ENCODE measurements at places on chromosomes 2 and 18. TPM values are rescaled to one million over a fixed set of nuclear protein-coding genes. Genes with fewer than 3 reads are reported as not detected.

The SH3RF3 gene
- 0.45 TPM for total RNA-seq

The NEB gene
- 0.06 TPM for total RNA-seq

The EFEMP1 gene
- total RNA-seq: 2.0 TPM

The FTCDNL1 gene
- 2.3 TPM for total RNA-seq

The DNER gene
- total RNA-seq: 7.1 TPM

The MEP1B gene
- not detected for total RNA-seq

The GRP gene
- not detected for total RNA-seq

Data from H4 (cell line).